Suppressor macrophage (primary cell): ENCODE measurements at places on chromosomes 4 and X.
A peak's percentile ranks its signal among the peaks of the same experiment; 100 is the strongest.

DNA sequence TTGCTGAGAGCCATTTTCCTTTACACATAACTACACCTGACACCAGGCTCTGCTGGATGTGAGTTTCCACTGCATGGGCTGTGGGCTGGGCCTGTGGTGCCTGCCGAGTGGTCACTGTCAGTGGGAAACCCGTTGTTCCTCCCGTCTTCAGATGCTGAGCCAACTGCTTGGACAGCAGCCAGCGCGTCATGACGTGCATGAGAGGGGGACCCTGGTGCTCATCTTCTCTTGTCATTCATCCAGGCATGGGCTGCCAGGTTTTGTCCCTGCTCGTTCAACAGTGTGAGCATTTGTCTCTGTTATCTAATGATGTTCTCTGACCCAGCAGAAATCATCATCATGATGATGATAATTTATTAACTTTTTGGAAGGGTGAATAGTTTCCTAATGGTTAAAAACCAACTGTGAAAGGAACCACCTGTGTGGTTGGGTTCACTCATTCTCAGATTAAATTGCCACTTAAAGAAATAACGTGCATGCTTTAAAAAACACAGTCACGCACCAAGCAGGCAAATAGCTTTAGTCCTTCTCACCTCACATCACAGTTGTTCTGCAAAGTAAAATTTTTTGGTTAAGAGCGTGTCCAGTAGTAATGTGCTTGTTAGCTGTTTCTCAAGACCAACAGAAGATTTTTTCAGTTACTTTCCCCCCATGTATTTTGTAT lies 19.9 kb upstream of the CLDN34 start:
- DNase-seq = no peak

GRCh38 chrX:17596546-17597205 lies 140.6 kb upstream of the SCML1 start:
- no peak for DNase-seq

DNA sequence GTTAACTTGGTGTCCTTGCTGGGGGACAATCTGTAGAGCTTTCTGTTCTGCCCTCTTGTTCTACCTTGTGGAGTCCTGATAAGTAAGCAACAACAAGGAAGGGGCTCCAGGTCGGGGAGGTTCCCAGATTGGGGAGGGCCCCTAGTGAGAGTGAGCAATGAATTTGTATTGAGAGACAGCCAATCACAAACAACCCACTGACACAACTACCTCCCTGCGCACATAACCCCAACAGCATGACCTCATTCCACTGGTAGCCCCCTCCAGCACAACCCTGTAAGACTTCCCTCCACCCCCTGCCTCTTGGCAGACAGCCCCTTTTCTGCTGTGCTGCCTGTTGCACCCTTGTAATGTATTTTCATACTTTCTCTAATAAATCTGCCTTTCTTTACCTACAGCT lies 19.7 kb upstream of the PNPLA4 start:
- no peak for DNase-seq

DNA sequence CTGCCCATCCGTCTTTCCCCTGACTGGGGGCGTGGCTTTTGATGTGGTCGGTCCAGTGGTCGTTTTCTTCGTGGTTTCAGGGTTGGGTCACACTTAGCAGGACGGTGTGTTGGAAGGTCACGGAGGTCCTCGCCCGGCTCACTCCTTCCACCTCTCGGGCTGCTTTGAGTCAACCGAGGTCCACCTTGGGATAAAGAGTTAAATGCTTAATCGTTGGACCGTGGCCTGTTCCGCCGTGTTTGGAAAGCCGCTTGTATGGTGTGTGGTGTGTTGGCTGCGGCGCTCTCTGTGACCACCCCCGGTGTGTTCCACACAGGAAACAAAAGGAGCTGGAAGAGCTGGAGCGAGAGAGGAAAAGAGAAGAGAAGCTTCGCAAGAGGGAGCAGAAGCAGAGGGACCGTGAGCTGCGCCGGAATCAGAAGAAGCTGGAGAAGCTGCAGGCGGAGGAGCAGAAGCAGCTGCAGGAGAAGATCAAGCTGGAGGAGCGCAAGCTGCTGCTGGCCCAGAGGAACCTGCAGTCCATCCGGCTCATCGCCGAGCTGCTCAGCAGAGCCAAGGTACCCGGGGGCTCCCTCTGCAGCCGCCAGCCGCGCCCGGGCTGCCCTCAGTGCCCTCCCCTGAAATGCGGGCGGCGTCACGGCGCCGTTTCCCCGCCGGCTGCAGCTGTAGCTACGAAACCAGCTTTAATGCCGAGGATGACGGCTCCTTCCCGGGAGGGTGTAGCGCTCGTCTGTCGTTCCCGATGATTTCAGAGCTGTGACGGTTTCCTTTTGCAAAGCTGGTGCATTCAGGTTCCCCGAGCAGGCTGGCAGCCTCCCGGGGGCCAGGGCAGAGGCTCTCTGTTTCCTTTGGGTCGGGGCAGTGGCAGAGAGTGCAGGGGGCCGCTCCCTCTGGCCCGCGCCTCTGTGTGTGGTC lies 7.7 kb downstream of the AKAP17A start:
- DNase-seq = no peak

GRCh38 chr4:74330295-74330750 lies 22.1 kb downstream of the EPGN start:
- DNase-seq = no peak

DNA sequence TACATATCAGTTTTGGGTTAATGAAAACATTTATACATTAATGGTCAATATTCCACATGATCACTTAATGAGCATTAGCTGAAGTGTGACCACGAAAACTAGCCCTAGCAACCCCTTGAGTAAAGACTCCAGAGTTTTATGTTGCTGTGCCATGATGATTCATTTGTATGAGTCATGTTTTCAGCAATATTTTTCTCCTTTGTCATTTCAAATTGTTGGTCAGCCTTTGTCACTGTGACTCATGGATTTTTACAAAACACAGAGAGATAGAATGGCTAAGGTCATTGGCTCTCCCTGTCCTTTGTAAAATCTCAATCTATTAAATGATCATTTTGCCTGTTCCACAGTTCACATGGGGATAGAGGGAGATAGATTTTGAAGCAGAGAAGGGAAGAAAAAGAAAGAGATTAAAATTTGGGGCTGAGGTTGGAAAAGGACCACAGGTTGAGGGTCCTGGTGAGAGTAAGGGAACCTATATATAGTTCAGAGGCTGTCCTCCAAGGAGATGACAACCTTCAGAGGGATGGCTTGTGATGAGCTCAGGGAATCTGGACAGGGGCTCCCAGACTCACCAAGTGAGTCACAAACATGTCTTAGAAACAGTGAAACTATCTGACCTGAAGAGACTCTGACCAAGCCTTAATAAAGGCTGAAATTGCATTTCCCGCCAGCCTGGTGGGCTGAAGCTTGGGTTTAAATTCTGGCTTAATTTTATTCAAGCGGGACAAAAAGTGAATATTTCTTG lies 25.6 kb downstream of the NR0B1 start:
- DNase-seq = peak; percentile 19

- no peak for DNase-seq
These were observed 10.8 kb upstream of the NR3C2 start for GRCh38 chr4:148452970-148453369.

- DNase-seq = no peak
These were observed 1.6 kb upstream of the PDGFRA start for GRCh38 chr4:54227256-54228055.

GRCh38 chr4:148056879-148057278 lies 325.0 kb downstream of the ARHGAP10 start:
- DNase-seq = peak; percentile 97

DNA sequence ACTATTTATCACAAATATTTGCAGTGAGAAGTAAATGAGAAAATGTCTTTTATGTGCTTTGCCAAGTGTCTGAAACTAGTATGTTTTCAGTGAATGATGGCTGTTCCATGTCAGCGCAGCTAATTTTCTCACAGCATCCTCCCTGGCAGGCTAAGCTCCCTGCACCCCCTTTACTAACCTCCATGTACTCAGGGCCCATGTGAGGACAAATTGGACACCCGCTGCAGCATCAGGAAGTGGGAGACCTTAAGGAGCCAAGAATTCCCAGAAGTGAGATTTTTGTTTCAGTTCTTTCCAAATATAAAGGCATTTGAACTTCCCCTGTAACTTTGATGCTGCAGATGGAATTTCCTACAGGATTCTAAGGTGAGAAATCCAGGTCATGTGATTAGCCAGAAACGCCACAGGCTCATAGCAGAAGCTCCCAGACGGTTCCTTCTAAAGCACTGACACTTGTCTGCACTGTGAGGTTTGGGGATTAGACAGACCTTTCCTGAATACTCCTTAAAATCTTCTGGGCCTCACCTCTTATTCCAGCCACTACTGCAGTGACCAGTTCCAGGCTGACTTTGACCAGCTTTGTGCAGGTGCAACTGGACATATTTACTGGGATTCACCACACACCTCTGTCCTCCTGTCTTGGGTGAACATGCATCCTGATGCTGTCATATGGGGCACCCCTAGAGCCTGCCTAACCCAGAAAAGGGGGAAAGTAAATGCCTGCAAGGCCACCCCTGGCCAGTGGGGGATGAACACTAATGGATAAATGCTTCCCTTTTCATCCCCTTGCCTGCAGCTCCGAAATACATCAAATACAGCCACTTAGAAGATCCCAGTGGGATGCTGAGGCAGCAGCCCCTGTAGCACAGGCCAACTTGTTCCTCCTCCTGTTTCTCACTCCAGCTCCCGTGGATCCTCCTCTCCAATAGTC lies 45.9 kb downstream of the LGI2 start:
- no peak for DNase-seq

GRCh38 chr4:111500858-111501257 lies 644.4 kb upstream of the FAM241A start:
- DNase-seq = no peak

- DNase-seq = no peak
These were observed 24.9 kb downstream of the FGF2 start for GRCh38 chr4:122851568-122851967.

- no peak for DNase-seq
These were observed 104.0 kb downstream of the NEUROG2 start for GRCh38 chr4:112411781-112412550.

DNA sequence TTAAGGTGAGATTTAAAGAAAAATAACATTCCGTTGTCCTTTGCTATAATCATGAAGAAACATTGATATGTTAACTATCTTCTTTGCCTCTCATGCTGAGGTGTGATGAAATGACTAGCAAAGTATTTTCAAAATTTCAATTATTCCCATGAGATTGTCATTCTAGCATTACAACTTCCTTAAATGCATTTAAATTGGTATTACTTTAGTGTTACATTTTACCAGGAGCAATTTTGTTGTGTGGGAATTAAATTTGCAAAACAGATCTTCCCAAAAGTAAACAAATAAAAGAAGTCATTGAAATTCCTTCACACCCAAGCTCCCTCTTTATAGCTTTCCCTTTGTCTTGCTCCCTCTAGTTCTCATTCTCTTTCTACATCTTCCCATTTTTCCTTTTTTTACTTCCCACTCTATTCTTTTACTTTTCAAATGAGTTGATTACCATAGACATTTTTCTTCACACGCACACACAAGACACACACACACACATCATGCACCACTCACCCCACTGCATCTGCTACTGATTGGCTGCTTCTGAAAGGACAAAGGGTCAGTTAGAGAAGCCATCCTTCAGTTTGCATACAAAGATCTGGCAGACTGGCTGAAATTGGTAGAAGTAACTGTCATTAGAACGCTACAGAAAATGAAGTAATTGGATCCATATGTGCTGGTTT lies 10.0 kb upstream of the APELA start:
- no peak for DNase-seq

- no peak for DNase-seq
These were observed 53.9 kb downstream of the FGFBP1 start for GRCh38 chr4:15884666-15885065.

DNA sequence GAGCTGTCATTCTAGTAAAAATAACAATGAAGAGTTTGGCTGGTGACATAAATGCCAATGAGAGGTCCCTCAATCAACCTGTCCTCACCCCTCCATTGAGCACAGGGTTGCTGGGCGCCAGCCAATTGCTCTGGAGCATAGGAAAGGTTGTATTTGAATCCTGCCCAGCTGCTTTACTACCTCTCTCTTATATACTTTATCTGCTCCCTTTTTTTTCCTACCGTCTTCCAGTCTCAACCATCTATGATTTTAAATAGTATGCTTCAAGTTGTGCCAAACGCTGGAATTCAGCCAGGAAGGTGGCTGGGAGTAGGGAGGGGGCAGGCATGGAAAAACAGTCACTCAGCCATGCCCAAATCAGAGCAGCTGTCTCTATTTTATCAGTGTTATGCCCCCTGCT lies 153.8 kb downstream of the NR3C2 start:
- DNase-seq = no peak
